ENCODE measurements at places on chromosomes 5 and 9.

- no peak for DNase-seq
These were observed 10.3 kb downstream of the CNOT8 start for GRCh38 chr5:154868702-154869101.

GRCh38 chr5:89694026-89694550 lies 715.5 kb downstream of the CETN3 start:
- DNase-seq, result no peak

DNA sequence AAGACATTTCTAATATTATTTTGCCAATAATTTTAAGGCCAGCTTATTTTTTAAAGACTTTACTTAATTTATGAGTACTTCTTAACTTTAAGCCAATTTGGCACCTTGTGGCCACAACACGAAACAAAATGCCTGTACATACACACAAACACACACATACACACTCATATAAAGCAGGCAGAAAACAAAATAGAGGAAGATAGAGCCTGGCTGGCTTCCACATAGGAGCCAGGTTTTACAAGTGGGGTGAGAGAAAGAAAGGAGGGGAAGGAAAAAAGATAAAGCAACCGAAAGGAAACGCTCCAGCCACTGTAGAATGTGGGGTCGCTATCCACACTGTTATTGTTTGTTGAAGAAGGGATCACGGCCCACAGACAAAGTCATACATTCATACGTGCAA lies 10.4 kb downstream of the GMCL2 start:
- no peak for DNase-seq

GRCh38 chr5:122091936-122092600 lies 14.0 kb upstream of the LOX start:
- no peak for DNase-seq

DNA sequence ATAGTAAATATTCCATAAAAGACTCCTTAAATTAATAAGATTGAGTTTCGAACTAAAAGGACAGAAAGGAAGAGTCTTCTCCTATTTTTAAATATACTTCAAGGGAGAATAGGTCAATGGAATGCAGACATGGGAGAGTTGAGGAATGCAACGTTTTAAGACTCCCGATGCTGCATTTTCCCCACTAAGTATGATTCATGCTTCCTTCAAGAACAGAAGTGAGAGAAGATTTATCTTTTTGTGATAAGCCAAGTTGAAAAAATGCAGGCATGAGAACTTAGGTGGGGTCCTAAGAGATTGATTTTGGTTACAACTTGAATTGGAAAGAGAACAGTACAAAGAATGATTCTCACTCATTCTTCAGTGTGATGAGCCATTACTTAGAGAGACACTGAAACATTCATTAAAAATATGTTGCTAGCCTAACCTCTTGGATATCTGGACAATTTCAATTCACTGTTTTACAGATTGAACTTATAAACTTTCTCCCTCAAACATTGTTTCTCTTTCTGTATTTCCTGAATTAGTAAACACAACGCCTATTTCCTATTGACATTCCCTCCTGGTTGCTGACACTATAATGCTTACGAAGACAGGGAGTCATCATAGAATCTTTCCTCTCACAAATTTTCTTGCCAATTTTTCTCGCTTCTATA lies 1666.1 kb upstream of the WWC1 start:
- no peak for DNase-seq

DNA sequence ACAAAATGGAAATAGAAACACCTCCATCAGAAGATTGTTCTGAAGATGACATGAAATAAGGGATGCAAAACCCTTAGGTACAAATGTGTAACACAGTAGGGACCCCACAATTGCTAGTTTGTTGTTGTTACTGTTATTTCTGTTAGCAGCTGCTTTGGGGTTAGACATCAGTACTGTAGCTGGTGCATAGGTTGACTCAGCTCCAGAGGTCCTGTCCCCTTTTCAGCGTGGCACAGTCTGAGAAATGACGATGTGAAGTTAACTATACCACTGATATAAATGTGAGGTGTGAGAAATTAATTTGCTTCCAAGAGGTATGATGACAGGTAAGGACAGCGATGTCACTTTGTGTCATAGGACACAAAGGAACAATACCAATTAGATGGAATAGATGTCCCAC lies 384.6 kb upstream of the KLF4 start:
- no peak for DNase-seq

DNA sequence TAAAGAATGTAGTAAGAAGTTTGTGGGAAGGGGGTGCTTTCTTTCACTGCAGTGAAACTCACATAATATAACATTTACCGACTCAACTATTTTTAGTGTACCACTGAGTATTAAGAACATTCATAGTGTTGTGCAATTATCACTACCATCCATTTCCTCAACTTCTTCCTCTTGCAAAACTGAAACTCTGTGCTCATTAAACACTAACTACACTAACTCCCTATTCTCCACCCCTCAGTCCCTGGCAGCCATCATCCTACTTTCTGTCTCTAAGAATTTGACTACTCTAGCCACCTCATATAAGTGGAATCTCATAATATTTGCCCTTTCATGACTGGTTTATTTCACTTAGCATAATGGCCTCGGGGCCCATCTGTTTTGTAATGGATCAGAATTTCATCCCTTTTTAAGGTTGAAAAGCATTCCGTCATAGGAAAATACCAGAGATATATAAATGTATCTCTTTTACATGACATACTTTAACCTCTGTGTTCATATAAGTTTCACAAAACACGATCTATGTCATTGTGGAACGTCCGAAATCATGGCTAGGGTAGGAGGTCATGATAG lies 56.3 kb upstream of the DIRAS2 start:
- no peak for DNase-seq

- no peak for DNase-seq
These were observed 87.1 kb upstream of the MVB12B start for GRCh38 chr9:126239515-126239914.

GRCh38 chr9:108836781-108837180 lies 19.0 kb downstream of the ACTL7B start:
- DNase-seq, result no peak
